ENCODE measurements at places on chromosomes 7 and 10.
A peak's percentile ranks its signal among the peaks of the same experiment; 100 is the strongest.

DNA sequence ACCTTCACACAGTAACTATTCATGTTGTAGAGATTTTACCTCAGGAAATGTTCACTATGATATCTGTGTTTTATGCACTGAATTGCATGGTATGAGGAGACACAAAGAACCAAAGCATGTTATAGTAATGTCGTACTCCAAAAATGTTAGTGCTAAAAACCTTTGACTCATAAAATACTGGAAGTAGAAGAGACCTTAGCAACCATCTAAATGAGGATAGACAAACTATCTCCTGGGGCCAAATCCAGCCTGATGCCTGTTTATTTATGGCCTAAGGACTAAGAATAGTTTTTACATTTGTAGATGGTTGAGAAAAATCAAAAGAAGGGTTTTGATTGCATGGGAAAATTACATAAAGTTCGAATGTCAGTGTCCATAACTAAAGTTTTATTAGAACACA is 535.1 kb downstream of the INHBA start:
- no peak for DNase-seq

DNA sequence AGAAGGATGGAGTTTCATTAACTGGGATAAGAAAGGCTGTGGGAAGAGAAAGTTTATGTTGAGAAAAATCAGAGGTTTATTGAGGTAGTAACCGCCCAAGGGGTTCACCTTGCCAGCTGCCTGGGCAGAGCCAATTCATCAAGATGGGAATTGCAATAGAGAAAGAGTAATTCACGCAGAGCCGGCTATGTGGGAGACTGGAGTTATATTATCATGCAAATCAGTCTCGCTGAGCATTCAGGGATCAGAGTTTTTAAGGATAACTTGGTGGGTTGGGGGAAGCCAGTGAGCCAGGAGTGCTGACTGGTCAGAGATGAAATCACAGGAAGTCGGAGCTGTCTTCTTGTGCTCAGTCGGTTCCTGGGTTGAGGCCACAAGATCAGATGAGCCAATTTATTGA is 70.6 kb downstream of the MALRD1 start:
- no peak for DNase-seq

GRCh38 chr7:19377611-19378344 is 232.6 kb upstream of the FERD3L start:
- DNase-seq, result no peak

GRCh38 chr7:78020136-78020873 is 221.7 kb downstream of the PHTF2 start:
- DNase-seq, result peak; percentile 40

Data from CD14-positive monocyte (primary cell).